ENCODE measurements at places on chromosomes 6 and 20.

GRCh38 chr6:6694368-6694780 lies 105.9 kb downstream of the LY86 start:
- H3K36me3 ChIP-seq, result no peaks in the 10 kb centered on the region
- H3K4me1 ChIP-seq, result peaks cover 15% of the 10 kb centered on the region

DNA sequence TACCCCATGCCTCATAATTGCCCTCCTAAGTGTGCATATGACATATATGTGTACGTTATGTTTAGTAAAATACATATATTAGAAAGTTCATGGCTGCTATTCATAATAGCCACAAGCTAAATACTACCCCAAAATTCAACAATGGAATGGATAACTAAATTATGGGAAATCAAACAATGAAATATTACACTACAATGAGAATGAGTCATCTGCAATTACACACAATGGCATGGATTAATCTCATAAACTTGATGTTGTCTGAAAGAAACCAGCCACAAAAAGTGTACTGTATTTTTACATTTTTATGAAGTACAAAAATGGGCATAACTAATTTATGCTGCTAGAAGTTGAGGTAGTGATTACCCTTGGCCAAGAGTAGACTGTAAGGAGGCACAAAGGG lies 477.0 kb downstream of the HAO1 start:
- H3K36me3 ChIP-seq, result no peaks in the 10 kb centered on the region
- H3K27me3 ChIP-seq, result no peaks in the 10 kb centered on the region
- no peak overlapping the region for H3K27ac ChIP-seq
- H3K4me3 ChIP-seq, result no peak overlapping the region
- no peak for DNase-seq

DNA sequence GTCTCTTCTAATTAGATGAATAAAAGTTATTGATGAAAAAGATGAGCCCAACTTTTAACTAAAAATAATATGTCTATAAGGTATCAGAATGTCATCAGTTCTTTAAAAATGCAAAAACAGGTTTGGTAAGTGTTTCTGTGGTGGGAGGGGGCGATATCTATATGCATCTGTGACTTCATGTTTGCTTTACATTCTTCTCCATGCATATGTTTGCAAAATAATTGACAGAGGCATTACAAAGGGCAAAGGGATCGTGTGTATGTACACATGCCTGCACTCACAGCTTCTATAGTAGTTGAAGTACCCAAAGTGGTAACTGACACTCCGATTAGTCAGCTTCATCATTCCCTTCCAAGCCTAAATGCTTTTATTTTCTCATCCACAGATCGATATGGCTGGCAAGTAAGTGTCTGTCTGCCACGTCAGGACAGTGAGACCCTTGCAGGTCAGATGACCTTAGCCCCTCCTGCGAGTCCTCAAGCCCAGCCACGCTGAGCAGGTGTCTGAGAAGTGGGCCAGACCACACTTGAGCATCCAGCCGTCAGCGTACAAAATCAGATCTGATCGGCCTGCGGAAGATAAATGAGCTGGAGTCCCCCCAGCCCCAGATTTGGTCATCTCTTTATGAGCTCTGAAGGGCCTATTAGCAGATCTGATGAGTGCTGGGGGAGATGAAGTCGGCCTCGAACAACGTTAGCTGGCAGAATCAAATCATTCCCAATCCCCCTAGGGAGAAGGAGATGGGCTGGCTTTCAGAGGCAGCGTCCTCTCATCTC lies 369.1 kb downstream of the MAFB start:
- no peak for DNase-seq
- no peaks in the 10 kb centered on the region for H3K36me3 ChIP-seq
- H3K27me3 ChIP-seq, result peaks cover 2% of the 10 kb centered on the region
- no peaks in the 10 kb centered on the region for H3K4me1 ChIP-seq
- no peak overlapping the region for H3K4me3 ChIP-seq
- H3K27ac ChIP-seq, result no peak overlapping the region

DNA sequence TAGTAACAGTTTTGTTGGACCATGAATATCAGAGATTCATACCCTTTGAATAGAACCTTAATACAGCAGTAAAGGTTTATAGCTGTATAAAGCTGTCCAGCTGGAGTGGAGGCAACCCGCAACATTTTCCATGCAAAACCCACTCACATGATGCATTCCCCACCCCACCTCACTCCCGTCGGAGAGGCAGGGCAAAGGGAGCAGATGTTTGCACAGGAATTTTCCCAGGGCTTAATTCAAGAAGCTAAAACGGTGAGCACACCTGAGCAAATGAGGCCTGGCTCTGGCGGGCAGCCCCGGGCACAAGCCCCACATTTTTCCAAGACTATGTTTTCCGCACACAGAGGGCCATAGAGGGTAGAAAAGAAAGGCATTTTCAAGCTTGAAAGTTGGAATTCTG lies 191.7 kb downstream of the FOXC1 start:
- H3K36me3 ChIP-seq, result no peaks in the 10 kb centered on the region
- H3K4me1 ChIP-seq, result peaks cover 17% of the 10 kb centered on the region
- DNase-seq, result no peak
- no peaks in the 10 kb centered on the region for H3K27me3 ChIP-seq

- DNase-seq, result no peak
- no peaks in the 10 kb centered on the region for H3K4me1 ChIP-seq
- H3K27me3 ChIP-seq, result no peaks in the 10 kb centered on the region
- no peaks in the 10 kb centered on the region for H3K36me3 ChIP-seq
- H3K27ac ChIP-seq, result no peak overlapping the region
Measured at GRCh38 chr6:155782320-155782731, 326.7 kb upstream of the NOX3 start.

GRCh38 chr20:6612606-6612923 lies 154.9 kb upstream of the BMP2 start:
- no peak overlapping the region for H3K27ac ChIP-seq
- no peak for DNase-seq
- H3K27me3 ChIP-seq, result peaks cover 2% of the 10 kb centered on the region

DNA sequence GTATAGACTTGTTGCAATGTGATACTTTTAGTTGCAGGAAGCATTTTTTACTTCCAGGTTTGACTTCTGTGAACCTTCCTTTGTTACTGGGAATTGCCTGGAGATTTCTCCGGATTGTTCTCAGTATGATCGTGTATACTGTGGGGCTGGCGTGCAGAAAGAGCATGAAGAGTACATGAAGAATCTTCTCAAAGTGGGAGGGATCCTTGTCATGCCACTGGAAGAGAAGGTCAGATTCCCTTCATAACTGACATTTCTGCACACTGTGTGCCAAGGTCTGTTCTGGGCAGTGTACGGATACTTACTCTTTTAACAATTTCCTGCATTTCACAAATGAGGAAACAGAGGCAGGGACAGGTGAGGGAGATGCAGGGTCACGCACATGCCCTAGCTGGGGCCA lies 9.7 kb downstream of the PCMTD2 start:
- H3K27ac ChIP-seq, result no peak overlapping the region
- no peak overlapping the region for H3K4me3 ChIP-seq
- peaks cover 5% of the 10 kb centered on the region for H3K27me3 ChIP-seq
- H3K4me1 ChIP-seq, result no peaks in the 10 kb centered on the region
- DNase-seq, result no peak

DNA sequence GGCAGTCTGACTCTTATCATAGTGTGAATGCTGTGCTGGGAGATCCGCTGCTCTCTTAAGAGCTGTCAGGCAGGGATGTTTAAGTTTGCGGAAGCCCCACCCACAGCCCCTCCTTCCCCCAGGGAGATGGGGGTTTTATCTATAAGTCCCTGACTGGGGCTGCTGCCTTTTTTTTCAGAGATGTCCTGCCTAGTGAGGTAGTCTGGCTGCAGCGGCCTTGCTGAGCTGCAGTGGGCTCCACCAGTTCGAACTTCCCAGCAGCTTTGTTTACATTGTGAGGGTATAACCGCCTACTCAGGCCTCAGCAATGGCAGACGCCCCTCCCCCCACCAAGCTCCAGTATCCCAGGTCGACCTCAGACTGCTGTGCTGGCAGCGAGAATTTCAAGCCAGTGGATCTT lies 75.7 kb upstream of the UST start:
- H3K4me3 ChIP-seq, result no peak overlapping the region
- peaks cover 33% of the 10 kb centered on the region for H3K36me3 ChIP-seq
- no peak overlapping the region for H3K27ac ChIP-seq
- peaks cover 4% of the 10 kb centered on the region for H3K27me3 ChIP-seq
- DNase-seq, result no peak

DNA sequence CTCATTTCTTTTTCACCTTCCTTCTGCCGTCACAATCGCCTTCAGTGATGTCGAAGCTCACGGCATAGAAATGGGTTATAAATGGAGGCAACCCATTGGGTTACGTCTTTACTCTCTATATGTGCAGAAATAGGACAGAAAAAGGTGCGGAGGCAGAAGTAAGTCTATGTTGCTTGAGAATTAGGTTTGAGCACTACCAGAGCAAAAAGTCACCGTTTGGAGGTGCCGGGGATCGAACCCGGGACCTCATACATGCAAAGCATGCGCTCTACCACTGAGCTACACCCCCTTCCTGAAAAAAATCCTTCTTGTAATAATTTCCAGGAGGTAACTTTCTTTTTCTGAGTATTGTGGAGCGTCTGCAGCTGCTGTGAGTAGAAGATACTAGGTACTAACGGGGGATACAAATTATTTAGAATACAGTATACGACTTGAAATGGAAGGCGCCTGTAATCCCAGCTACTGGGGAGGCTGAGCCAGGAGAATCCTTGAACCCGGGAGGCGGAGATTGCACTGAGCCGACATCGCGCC lies 134.2 kb downstream of the TRIM27 start:
- peaks cover 58% of the 10 kb centered on the region for H3K27me3 ChIP-seq
- H3K4me1 ChIP-seq, result peaks cover 4% of the 10 kb centered on the region
- DNase-seq, result no peak
- peak overlapping the region; percentile 52 for H3K27ac ChIP-seq
- peaks cover 9% of the 10 kb centered on the region for H3K36me3 ChIP-seq

DNA sequence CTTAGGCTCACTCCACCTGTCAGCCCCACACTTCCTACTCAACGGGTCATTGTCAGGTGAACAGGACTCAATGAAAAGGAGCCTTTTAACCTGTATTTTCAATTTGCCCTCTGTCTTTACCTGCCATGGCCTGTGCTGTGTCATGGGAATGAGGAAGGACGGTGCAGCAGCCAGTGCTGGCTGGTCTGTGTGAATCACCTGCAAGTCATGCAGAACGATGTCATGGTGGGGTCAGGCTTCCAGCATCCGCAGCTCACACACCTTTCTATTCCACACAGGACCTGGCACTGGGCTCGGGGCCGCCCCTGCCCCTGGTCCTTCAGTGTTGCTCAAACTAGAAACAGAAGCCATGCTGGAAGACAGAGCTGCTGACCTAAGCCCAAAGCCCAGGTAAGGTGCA lies 188.7 kb upstream of the GMDS start:
- H3K27me3 ChIP-seq, result no peaks in the 10 kb centered on the region
- H3K4me1 ChIP-seq, result no peaks in the 10 kb centered on the region
- H3K4me3 ChIP-seq, result no peak overlapping the region
- H3K27ac ChIP-seq, result no peak overlapping the region

GRCh38 chr20:57769756-57770155 lies 59.9 kb upstream of the PMEPA1 start:
- DNase-seq, result no peak
- no peak overlapping the region for H3K27ac ChIP-seq
- no peak overlapping the region for H3K4me3 ChIP-seq
- H3K36me3 ChIP-seq, result peaks cover 5% of the 10 kb centered on the region
- peaks cover 7% of the 10 kb centered on the region for H3K4me1 ChIP-seq
- no peaks in the 10 kb centered on the region for H3K27me3 ChIP-seq

- DNase-seq, result no peak
- no peak overlapping the region for H3K4me3 ChIP-seq
- H3K27ac ChIP-seq, result no peak overlapping the region
- H3K4me1 ChIP-seq, result peaks cover 2% of the 10 kb centered on the region
Measured at GRCh38 chr20:5482791-5483190, 166.0 kb upstream of the PROKR2 start.

- H3K27ac ChIP-seq, result no peak overlapping the region
- H3K36me3 ChIP-seq, result peaks cover 13% of the 10 kb centered on the region
- H3K4me3 ChIP-seq, result no peak overlapping the region
- no peak for DNase-seq
- H3K27me3 ChIP-seq, result no peaks in the 10 kb centered on the region
Measured at GRCh38 chr6:49233483-49233882, 229.6 kb downstream of the MMUT start.

DNA sequence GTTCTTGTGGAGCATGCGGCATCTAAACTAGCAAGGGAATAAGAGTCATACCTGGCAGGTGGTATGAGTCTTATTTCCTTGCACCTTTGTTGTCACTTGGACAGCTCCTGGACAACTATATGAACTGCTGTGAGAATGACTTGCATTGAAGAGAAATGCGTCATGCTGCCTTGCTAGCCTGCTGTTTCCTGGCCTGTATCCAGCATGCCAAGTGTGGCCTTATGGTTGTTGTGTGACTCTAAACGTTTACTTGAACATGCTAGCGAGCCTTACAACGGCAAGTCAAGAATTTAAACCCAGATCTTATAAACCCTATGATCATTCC lies 90.4 kb downstream of the CEP162 start:
- DNase-seq, result no peak
- no peaks in the 10 kb centered on the region for H3K4me1 ChIP-seq
- peaks cover 2% of the 10 kb centered on the region for H3K27me3 ChIP-seq

DNA sequence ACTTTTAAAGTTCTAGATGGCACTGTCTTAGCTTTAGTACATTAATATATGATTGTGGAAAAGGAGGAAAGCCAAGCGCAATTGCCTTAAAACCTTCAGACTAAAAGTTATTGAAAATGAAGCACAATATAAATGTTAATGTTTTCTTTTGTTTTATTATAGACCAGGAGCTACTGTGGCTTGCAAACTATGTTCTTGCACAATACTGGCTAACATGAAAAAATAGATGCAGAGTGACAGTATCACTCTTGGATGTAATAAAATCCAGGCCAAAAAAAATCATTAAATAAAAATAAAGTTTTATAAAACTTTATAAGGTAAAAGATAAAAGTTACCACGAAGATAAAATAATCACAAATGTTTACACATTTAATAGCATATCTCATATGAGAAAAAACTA lies 18.3 kb upstream of the PLN start:
- H3K27me3 ChIP-seq, result no peaks in the 10 kb centered on the region
- peaks cover 16% of the 10 kb centered on the region for H3K4me1 ChIP-seq
- no peak for DNase-seq
- H3K27ac ChIP-seq, result no peak overlapping the region

GRCh38 chr6:89640804-89641203 lies 2.3 kb upstream of the LYRM2 start:
- no peak overlapping the region for H3K4me3 ChIP-seq
- no peak for DNase-seq
- peak overlapping the region; percentile 22 for H3K27ac ChIP-seq
- peaks cover 6% of the 10 kb centered on the region for H3K4me1 ChIP-seq

- H3K36me3 ChIP-seq, result peaks cover 12% of the 10 kb centered on the region
- no peak for DNase-seq
- no peak within 1 kb of the TSS for H3K27ac ChIP-seq
- peaks cover 1% of the 10 kb centered on the region for H3K4me1 ChIP-seq
- peaks cover 7% of the 10 kb centered on the region for H3K27me3 ChIP-seq
- H3K4me3 ChIP-seq, result no peak within 1 kb of the TSS
Measured at GRCh38 chr20:62952373-62952967, at the start of gene SLC17A9. Gene SLC17A9, plus strand, starts transcription at chr20:62952709. Its CDS starts 122 bp downstream, at chr20:62952831.

GRCh38 chr6:154528310-154528915 lies 17.9 kb upstream of the CNKSR3 start:
- no peak overlapping the region for H3K27ac ChIP-seq
- no peaks in the 10 kb centered on the region for H3K4me1 ChIP-seq
- H3K4me3 ChIP-seq, result no peak overlapping the region
- no peaks in the 10 kb centered on the region for H3K27me3 ChIP-seq
- DNase-seq, result no peak

- H3K4me3 ChIP-seq, result no peak overlapping the region
- H3K27me3 ChIP-seq, result no peaks in the 10 kb centered on the region
- peaks cover 4% of the 10 kb centered on the region for H3K4me1 ChIP-seq
- DNase-seq, result no peak
Measured at GRCh38 chr6:75370011-75370410, 85.4 kb upstream of the TMEM30A start.

- no peak overlapping the region for H3K27ac ChIP-seq
- peak; percentile 59 for DNase-seq
- H3K4me1 ChIP-seq, result peaks cover 5% of the 10 kb centered on the region
- H3K27me3 ChIP-seq, result peaks cover 50% of the 10 kb centered on the region
Measured at GRCh38 chr6:10421158-10421920, 6.5 kb upstream of the TFAP2A start.
